ENCODE measurements at places on chromosomes 4 and X. TPM values are rescaled to one million over a fixed set of nuclear protein-coding genes. Genes with fewer than 3 reads are reported as not detected.

AFM gene
- total RNA-seq: not detected

DIPK2B gene
- total RNA-seq: not detected

COL4A5 gene
- 0.32 TPM for total RNA-seq

DNA sequence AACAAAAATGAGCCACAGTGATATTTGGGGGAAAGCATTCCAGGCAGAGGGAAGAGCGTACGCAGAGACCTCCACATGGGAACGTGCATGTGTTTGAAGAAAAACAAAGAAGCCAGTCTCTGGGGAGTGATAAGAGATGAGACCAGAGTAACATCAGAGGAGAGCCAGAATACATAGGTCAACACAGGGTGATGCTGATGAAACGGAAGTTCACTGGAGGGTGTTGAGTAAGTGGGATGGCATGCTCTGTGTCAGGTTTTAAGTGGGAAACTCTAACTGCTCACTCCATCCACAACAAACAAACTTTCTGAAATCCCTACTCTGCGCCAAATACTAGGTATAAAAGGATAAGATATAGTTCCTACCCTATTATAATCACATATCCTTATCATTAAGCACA lies 110.0 kb downstream of the ARHGAP6 start:
- no peaks in the 10 kb centered on the region for H3K36me3 ChIP-seq
- no peaks in the 10 kb centered on the region for H3K27me3 ChIP-seq
- H3K27ac ChIP-seq: no peak overlapping the region

DNA sequence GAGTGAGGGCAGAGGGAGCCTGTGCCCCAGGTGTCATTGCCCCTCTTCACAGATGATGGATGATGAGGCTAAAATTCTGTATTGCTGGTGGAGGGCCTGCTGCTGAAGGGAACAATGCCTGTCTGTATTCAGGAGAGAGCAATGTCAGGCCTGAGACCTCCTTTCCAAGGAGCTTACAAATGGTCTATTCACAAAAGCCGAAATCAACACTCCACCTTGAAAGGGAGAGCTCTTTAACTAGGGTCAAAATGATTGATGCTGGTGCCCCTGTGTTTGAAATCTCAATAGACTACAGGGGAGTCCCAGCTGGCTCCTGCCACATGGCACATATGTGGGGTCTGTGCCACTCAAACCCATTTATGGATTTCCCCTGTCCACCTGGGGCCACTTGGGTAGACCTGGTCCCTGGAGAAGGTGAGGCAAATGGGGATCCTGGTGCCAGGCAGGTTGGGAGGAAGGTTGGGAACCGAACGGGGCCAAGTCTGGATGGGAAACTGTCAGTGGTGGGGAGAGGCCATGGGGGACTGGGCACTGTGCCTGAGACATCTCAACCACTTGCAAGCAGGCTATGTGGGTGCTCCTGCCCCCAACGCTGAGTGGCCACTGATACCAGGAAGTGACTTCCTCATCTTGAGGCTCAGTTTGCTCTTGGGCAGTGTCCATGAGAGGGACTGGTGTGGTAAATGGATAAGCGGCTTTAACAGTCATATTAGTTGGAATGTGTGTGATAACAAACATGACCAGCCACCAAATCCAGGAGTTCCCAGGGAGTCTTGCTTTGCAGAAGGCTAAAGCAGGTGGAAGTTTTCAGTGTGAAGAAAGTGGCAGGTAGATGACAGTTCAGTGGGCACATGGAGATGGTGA lies 223.8 kb upstream of the PSAPL1 start:
- no peak overlapping the region for H3K4me3 ChIP-seq
- H3K27me3 ChIP-seq: no peaks in the 10 kb centered on the region
- H3K4me1 ChIP-seq: no peaks in the 10 kb centered on the region
- no peaks in the 10 kb centered on the region for H3K36me3 ChIP-seq
- no peak overlapping the region for H3K27ac ChIP-seq
- DNase-seq: no peak

- H3K27ac ChIP-seq: no peak overlapping the region
- H3K27me3 ChIP-seq: no peaks in the 10 kb centered on the region
- no peak overlapping the region for H3K4me3 ChIP-seq
- DNase-seq: no peak
- H3K36me3 ChIP-seq: no peaks in the 10 kb centered on the region
These were observed 671.7 kb upstream of the NR3C2 start for GRCh38 chr4:149113804-149114430.

- H3K36me3 ChIP-seq: no peaks in the 10 kb centered on the region
- no peaks in the 10 kb centered on the region for H3K27me3 ChIP-seq
- H3K4me1 ChIP-seq: no peaks in the 10 kb centered on the region
- DNase-seq: no peak
- no peak overlapping the region for H3K4me3 ChIP-seq
These were observed 76.2 kb upstream of the ESX1 start for GRCh38 chrX:104330966-104331365.

GRCh38 chr4:177862541-177863176 lies 420.4 kb upstream of the AGA start:
- H3K36me3 ChIP-seq: no peaks in the 10 kb centered on the region
- H3K4me3 ChIP-seq: no peak overlapping the region
- no peak overlapping the region for H3K27ac ChIP-seq

DNA sequence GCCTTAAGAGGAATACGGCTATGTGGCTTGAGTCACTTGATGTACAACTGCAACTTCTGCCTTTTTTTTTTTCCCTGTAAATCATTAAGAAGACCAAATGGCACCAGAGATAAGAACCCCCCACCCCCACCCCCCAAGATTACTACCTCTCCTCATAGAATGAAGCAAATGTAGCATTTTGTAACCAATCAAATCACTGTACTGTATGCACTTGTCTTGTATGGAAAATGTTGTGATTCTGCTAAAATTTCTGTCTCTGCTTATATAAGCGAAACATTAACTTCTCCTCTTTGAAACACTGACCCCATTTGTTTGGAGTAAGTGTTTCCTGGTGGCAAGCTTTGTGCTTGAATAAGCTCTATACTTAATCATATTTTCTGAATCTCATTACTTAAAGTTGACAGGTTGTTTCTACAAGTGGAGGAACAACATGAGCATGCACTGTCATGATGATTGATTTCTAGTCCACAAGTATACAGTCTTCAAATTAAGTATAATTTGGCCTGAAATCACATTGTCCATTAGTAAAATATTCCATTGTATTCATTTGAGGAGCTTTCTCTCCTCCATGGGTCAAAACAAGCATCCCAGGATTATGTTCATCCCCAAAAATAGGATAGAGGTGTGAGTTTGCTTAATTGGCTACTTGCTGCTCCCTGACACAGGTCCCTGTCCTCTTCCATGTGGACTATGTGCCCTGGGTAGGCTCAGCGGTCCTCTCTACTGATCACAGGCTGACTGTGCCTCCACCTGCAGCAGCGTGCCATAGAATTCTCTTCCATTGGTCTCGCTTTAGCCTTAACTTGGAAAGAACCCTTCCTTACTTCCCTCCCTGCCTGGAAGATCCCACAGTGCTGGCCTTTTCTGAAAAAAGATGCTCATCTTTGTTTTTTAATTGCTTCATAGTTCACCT lies 104.0 kb upstream of the BMP2K start:
- H3K27me3 ChIP-seq: no peaks in the 10 kb centered on the region
- no peaks in the 10 kb centered on the region for H3K4me1 ChIP-seq
- H3K4me3 ChIP-seq: no peak overlapping the region
- DNase-seq: no peak
- H3K36me3 ChIP-seq: no peaks in the 10 kb centered on the region

DNA sequence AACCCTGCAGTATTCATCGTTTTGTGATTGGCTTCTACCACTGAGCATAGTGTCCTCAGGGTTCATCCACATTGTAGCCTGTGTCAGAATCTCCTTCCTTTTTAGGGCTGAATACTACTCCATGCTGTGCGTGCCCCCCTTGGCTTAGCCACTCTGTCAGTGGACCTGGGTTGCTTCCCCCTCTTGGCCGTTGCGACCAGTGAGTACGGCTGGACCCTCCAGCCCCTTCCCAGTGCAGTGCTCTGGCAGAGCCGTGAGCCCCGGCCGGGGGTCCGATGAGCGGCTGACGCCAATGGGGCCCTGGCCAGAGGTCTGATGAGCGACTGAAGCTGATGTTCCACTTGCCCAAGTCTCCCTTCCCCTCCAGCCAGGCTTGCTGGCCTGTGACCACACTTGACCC lies 6.9 kb downstream of the BLOC1S4 start:
- no peak overlapping the region for H3K4me3 ChIP-seq
- DNase-seq: no peak
- no peak overlapping the region for H3K27ac ChIP-seq
- peaks cover 4% of the 10 kb centered on the region for H3K4me1 ChIP-seq

- no peak overlapping the region for H3K4me3 ChIP-seq
- H3K27me3 ChIP-seq: no peaks in the 10 kb centered on the region
- H3K27ac ChIP-seq: no peak overlapping the region
- no peak for DNase-seq
- H3K4me1 ChIP-seq: no peaks in the 10 kb centered on the region
- H3K36me3 ChIP-seq: no peaks in the 10 kb centered on the region
These were observed 83.1 kb upstream of the GYPA start for GRCh38 chr4:144223661-144224060.

- H3K4me3 ChIP-seq: no peak overlapping the region
- H3K27ac ChIP-seq: no peak overlapping the region
- H3K27me3 ChIP-seq: no peaks in the 10 kb centered on the region
- DNase-seq: no peak
- H3K4me1 ChIP-seq: no peaks in the 10 kb centered on the region
- no peaks in the 10 kb centered on the region for H3K36me3 ChIP-seq
These were observed 131.9 kb downstream of the FHIP1A start for GRCh38 chr4:151540728-151541388.
